ENCODE measurements at places on chromosomes 3 and 15. TPM values are rescaled to one million over a fixed set of nuclear protein-coding genes. Genes with fewer than 3 reads are reported as not detected.

The SH3GL3 gene
- 28.1 TPM for polyA plus RNA-seq

The LDHAL6B gene
- 0.17 TPM for polyA plus RNA-seq

The TNNC1 gene
- 944 TPM for polyA plus RNA-seq

The TMEM212 gene
- polyA plus RNA-seq: 0.14 TPM

The NEIL1 gene
- polyA plus RNA-seq: 15.5 TPM

The ATP13A5 gene
- polyA plus RNA-seq: 1.2 TPM

The DAG1 gene
- 261 TPM for polyA plus RNA-seq

The CLRN1 gene
- polyA plus RNA-seq: 0.25 TPM

GRCh38 chr3:97658668-97659285 lies 105.8 kb upstream of the ARL6 start:
- DNase-seq: no peak

GRCh38 chr15:86935841-86936240 lies 856.2 kb downstream of the AGBL1 start:
- DNase-seq: no peak

- no peak for DNase-seq
Measured at GRCh38 chr15:52111517-52112202, 915 bp downstream of the BCL2L10 start.

GRCh38 chr3:133956982-133957381 lies 61.3 kb upstream of the RAB6B start:
- DNase-seq: no peak

DNA sequence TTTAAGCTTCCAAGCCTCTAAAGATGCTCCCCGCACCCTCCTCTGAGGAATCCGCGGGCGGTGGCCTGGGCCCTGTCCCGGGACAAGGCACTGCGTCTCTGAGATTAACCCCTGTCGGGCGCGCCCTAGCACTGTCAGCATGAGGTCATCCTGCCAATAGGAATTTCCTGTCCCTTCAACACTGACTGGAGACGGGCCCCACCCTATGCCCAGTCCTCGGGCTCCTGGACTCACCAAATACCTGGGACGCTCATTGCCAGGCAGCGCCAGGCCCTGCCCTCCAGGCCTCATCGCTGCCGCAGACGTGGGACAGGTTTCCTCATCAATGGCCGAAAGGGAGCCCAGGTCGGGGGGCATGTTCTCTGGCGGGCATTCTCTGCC lies 67.6 kb upstream of the SH3GL3 start:
- DNase-seq: no peak

- DNase-seq: no peak
Measured at GRCh38 chr3:45693941-45694521, 4.8 kb downstream of the SACM1L start.

DNA sequence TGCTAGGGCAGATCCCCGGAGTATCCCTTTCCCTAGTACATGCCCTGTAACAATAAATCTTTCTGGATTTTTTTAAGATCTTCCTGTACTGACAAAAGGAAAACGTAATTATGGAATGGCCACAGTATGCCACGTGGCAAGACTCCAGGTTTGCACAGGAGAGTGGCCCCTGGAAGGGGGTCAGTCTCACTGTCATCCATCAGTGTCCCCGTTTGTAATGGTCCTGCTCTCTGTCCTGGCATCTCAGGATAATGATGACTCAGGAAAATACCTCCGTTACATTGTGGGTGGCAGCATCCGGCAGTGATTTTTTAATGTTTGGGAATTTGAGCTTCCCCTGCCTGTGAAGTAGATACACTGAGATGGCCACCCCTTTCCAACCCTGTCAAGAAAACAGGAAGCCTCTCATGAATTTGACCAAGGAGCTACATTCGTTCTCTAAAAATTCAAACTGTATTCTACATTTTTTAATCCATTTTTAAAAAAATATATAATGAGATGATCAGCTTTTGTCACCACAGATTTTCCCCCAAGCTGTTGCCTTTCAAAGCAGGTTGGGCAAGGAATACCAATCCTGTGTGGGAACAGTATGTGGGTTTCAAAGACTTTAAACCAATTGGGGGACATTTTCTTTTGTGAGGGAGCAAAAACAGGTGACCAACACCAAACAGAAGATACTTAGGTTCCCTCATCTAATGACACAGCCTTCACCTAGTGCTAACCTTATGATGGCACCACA lies 110.4 kb downstream of the C3orf70 start:
- DNase-seq: no peak

DNA sequence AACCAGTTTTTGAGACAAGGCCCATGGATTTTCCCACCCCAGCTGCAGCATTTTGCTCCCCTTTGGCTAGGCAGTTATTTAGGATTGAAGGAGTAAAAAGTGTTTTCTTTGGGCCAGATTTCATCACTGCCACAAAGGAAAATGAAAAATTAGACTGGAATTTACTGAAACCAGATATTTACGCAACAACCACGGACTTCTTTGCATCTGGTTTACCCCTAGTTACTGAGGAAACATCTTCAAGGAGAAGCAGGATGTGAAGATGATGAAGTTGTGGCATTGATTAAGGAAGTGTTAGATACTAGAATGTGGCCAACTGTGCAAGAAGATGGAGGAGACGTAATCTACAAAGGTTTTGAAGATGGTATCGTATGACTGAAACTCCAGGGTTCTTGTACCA lies 165.2 kb upstream of the MYRIP start:
- no peak for DNase-seq

DNA sequence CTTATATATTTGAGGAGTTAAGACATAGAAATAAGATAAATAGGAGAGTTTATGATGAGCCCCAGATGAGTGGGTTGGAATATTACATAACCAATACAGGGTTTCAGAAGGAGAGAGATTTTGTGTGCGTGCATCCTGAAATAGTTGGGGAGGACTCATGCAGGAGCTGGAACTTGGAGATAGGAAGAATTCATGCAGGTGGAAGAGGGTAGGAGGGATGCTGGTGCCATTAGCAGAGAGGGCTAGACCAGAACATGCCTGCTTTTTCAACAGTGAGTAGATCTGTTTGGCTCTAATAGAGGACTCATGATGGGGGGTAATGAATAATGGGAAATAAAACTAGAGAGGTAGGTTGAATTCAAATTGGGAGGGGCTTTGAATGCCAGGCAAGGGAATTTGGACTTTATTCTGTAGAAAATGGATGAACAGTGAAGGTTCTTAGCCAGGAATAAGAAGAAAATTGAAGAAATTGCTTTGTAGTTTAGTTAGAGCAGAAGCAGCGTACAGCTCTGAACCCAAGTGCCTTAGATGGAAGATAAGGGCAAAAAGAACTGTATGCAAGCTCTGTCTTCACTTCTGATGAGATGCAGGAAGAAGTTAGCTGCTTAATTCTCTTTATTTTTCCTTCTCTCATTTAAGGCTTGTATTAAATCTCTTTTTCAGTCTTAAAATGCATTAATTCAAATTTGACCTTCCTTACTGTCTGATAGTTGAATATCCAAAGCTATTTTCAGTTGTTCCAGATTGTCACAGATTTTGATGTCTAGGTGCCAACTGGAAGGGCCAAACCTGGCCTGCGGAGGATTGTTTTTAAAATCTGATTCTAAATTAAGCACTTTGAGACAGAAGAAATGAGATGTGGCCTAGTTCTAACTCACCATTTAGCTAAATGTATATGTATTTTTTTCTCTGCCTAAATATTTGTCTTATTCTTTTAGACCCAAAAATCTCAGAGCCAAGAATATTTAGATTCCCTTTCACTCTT lies 86.3 kb downstream of the PPM1L start:
- no peak for DNase-seq

GRCh38 chr15:31433574-31433973 lies 106.9 kb downstream of the KLF13 start:
- no peak for DNase-seq

- no peak for DNase-seq
Measured at GRCh38 chr3:194285024-194285849, 65.9 kb downstream of the CPN2 start.

- DNase-seq: no peak
Measured at GRCh38 chr15:65033659-65034269, 4.3 kb upstream of the MTFMT start.

DNA sequence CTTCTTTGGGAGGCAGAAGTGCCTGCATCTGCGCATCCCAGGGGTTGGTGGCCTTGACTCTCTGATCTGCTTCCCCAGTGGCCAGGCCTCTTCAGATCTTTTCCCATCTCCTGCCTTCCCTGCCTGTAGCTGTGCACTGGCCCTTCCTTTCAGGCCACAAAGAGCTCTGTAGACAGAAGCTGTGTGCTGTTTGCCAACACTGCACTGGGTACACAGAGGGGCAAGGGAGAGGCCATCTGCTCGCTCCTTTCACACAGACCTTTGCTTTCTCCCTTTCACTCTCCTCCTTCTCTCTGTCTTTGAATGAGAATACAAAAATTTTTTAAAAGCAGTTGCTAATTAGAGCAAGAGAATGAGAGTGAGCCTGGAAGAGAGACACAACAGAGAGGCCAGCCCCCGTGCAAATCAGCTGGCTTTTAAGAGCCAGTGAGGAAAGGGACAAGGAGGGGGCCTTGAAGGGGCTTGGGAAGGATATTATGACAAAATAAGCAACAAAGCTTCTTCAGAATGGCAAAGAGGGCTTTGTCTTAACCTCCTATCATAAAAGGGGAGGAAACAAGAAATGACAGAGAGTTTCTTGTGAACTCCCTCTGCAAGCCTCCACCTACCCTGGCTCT lies 170.9 kb downstream of the EPHB1 start:
- DNase-seq: no peak

GRCh38 chr15:41838400-41838897 lies at the start of gene PLA2G4B:
Gene PLA2G4B (plus strand): TSS chr15:41838847. CDS start chr15:41838914, 67 bp downstream.
- no peak for DNase-seq

GRCh38 chr15:43230640-43231115 lies 9.9 kb upstream of the EPB42 start:
- no peak for DNase-seq
